ENCODE measurements at places on chromosomes 2 and 18. TPM values are rescaled to one million over a fixed set of nuclear protein-coding genes. Genes with fewer than 3 reads are reported as not detected.

The RTP5 gene
- total RNA-seq: not detected

The DSG1 gene
- total RNA-seq: not detected

The SEPTIN10 gene
- 109 TPM for total RNA-seq

The MC4R gene
- total RNA-seq: not detected
